ENCODE measurements at places on chromosomes 2 and 18.

GRCh38 chr2:3217646-3218045 is 160.0 kb downstream of the EIPR1 start:
- no peak for DNase-seq

GRCh38 chr2:208172125-208172524 is 8.7 kb upstream of the CRYGA start:
- DNase-seq, result no peak

DNA sequence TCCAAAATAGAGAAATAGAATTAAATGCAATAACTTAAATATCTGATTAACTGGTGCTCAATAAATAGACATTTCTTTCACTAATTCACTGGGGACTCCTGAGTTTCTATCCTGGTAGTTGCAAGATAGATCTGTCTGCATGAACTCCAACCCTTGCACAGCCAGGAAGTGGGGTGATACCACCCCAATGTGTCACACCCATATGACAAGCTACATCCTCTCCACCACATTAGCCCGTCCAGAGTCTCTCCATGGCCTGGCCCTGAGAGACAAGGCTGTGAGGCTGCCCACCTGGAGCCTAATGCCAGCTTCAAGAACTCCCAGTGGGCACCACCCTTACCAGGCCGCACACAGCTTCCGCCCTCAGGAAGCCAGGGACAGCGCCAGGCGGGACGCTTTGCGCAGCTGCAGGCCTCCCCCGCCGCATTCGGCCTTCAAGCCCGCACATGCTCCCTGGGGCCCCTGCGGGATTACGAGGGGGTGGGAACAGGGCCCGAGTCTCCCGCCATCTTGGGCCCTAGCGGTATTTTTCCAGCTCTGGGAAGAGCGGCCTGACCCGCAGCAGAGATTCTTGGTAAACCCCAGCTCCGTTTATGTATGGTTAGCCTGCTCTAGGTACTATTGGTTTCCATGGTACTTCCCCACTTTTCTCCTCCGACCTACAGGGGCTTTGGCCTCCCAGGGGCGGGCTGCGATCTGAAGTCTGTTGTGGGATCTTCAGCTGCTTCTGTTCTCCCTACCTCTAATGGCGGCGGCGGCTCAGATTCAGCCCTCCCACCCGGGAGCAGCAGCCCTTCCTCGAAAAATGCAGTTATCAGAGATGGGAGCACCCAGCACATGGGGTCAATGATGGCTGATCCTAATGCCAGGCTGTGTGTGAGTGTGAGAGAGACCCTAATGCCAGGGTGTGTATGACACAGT is at the start of gene TDRD15:
Gene TDRD15 (plus strand): TSS at position 496 of the 921 bp plus-strand sequence. CDS start 13,500 bp downstream, outside the sequence.
- DNase-seq, result no peak

- no peak for DNase-seq
Measured at GRCh38 chr2:169790581-169790980, 8.1 kb upstream of the SSB start.

DNA sequence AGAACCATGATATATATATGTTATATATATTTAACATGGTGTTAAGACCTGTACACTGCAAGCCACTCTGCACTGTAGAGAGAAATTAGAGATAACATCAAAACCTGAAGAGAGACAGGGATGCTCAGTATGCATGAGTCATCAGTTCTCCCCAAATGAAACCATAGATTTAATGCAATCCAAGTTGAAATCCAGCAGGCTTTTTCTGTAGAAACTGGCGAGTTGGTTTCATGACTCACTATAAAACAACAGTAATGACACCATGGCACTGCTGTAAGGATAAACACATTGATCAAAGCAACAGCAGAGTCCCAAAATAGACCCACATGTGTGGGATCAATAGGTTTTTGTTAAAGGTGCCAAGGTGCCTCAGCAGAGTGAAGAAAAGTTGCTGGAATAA is 65.8 kb downstream of the RTP5 start:
- DNase-seq, result peak; percentile 70

GRCh38 chr18:75062297-75062886 is 146.5 kb downstream of the PTGR3 start:
- no peak for DNase-seq
